ENCODE measurements at places on chromosomes 3 and 15. TPM values are rescaled to one million over a fixed set of nuclear protein-coding genes. Genes with fewer than 3 reads are reported as not detected.

The CCR9 gene
- 8.3 TPM for total RNA-seq

The CPN2 gene
- not detected for total RNA-seq

The SERPINI2 gene
- not detected for total RNA-seq

The HYKK gene
- 0.94 TPM for total RNA-seq

The GMPPB gene
- total RNA-seq = 53.8 TPM

The HDC gene
- total RNA-seq = not detected

The FAM3D gene
- not detected for total RNA-seq

The TYRO3 gene
- total RNA-seq = 2.6 TPM

The MORC1 gene
- not detected for total RNA-seq

The MCF2L2 gene
- total RNA-seq = 2.8 TPM

GRCh38 chr3:116835658-116836057 is 126.1 kb downstream of the TUSC7 start:
- no peak for DNase-seq

DNA sequence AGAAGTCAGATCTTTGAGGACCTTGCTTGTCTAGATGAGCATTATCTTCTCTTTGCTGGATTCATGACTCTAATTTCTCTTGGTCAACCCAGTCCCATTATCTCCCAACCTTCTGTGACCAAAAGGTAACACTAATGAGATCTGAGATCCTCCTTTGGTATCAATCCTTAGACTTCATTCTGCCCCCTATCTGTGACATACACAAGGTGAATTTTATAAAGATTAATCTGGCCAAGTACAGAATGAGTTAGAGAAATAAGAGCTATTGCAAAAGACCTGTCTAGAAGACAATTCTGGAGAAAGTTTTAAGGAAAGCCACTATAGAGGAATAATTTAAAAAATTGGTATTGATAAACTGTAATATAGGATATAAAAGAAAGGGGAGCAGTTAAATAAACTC is 113.8 kb upstream of the KCNMB2 start:
- DNase-seq = no peak

DNA sequence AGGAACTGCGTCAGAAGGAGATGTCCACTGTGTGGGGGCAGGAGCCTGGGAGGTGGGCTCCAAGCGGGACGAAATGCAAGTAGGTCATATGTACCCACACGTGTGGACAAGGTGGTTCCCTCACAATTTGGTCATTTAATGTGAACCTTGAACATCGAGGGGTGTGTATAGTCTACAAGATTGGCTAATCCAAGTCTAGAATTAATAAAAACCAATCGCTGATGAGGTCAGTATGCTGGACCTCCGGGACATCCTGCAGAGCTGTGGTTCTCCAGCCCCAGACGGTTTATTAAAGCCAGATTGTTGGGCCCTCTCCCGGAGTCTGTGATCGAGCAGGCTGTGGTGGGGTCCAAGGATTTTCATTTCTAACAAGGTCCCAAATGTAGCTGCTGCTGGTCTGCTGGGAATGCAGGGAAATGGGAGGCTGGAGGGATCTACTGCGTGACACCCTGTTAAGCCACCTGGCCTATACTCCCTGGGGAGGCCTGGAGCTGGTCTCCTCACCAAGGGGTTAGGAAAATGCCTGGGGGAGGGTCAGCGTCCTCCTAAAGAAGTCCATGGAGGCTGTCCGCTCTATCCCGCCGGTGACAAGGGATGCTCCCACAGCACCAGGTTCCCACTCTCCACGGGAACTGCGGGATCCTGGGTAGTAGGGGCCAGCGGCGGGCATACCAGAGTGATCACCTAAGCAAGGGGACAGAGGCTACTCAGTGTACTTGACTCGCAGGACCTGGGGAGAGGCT is 25.1 kb downstream of the PCSK6 start:
- DNase-seq = no peak

- no peak for DNase-seq
Measured at GRCh38 chr3:110343376-110343775, 728.2 kb upstream of the NECTIN3 start.

GRCh38 chr15:66498501-66499386 is 1.2 kb upstream of the SNAPC5 start:
- DNase-seq = peak; percentile 54

- DNase-seq = no peak
Measured at GRCh38 chr3:194718079-194718478, 32.4 kb downstream of the FAM43A start.

- no peak for DNase-seq
Measured at GRCh38 chr3:35295906-35296305, 343.4 kb upstream of the ARPP21 start.

DNA sequence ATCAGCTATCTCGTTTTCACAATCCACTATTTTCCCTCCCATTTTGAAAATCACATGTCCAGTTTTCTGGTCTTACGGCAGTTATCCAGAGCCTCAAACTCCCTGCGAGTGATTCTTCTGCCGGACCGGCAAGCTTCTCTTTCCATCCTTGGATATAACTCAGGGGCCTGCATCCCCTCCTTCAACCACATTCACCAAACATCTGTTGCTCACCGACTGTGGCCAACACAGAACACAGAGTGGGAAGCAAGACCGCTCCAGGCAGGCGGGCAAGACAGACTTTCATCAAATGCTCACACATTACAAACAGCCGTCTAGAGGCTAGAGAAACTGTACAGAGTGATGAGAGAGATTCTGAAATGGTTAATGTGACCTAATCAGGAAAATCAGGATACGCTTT is 7.6 kb upstream of the SLC12A8 start:
- DNase-seq = no peak

GRCh38 chr3:16510620-16511319 is 2.7 kb downstream of the RFTN1 start:
- DNase-seq = no peak

DNA sequence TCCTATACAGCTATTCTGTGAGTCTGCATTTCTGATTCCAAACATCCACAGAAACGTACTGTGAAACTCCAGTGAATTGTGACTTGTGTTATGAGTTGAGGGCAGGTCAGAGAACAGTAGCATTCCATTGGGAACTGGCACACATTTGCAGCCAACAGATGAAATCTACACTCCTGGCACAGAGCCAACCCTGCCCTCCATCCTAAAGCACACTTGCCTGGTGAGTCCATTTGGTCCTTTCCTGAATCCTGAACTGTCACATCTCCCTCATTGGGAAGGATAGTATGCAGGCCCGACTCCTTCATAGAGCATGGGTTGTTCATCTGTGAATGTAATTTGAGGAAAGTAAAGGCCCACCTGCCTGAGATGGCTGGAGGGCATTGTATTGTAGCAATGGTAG is 314.3 kb upstream of the RASGRP1 start:
- no peak for DNase-seq

DNA sequence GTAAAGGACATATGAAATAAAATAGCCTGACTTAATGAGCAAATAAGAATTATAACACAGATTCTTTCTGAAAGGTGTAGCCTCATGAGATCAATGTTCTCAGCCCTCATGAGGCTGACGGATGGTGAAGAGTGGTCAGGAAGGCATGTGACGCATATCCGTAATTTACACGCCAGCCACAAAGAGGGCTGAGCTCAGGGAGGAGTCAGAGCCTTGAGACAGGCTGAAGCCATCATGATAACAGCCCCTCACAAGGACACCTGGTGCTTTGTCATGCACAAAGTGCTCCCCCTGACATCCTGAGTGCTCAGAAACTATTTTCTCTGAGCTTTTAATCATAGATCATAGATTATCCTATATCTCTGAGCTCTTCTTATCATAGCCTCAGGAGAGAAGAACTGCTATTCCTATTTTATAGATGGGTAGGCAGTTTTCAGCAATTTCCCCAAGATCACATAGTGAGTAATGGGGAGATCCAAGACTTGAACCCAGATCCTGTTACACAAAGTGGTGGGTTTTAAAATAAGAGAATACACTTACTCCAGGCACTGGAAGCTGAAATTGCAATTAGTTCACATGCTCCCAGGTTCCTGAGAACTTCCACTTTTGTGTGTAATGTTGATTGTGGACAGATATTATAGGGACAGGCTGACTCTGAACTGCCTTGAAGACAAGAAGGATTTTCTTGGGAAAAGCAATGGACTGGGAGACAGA is 267.1 kb downstream of the RPLP1 start:
- DNase-seq = peak; percentile 59

- no peak for DNase-seq
Measured at GRCh38 chr3:9183811-9184460, 65.5 kb downstream of the SRGAP3 start.

DNA sequence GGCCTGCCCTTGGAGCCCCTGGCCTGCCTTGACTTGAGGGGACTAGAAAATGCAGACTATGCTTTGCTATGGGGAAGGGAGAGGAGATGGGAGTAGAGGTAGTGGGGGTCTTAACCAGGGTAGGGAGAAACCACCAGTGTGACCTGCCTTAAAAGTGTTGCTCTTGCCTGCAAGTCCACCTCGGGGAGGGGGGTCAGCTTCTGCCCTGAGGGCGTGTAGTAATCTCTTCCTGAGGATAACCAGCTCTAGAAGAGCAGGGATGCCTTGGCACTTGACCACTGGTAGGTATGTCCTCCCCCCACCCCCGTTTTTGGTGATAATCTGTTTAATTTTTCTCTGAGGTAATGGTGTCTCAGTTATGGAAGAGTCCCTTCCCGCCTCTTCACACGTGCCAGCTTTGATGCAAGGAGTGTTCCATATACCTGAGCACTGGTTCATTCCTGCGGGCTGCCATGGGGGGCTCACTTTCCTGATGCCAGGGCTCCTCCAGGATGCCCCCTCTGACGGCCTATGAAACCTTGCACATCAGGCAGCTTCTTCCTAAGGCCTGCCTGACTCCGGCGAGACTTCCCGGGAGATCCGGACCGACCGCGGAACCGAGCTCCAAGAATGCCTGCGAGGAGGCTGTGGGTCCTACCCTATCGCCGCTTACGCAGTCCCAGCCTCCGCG is 780 bp upstream of the P4HTM start:
- no peak for DNase-seq

GRCh38 chr3:103057003-103057402 is 622.2 kb downstream of the ZPLD1 start:
- DNase-seq = no peak

DNA sequence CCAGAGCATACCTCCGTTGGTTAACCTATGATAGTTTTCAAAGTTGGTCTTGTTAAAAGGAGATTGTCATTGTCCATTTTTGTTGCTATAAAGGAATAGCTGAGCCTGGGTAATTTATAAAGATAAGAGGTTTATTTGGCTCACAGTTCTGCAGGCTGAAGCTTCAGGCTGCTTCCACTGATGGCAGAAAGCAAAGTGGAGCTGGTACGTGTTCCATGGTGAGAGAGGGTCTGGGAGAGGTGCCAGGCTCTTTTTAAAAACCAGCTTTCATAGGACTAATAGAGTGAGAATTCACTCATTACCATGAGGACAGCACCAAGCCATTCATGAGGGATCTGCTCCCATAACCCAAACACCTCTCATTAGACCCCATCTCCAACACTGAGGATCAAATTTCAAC is 107.3 kb downstream of the SLMAP start:
- DNase-seq = no peak

GRCh38 chr3:132564070-132564465 is 33.0 kb upstream of the ACKR4 start:
- DNase-seq = no peak

DNA sequence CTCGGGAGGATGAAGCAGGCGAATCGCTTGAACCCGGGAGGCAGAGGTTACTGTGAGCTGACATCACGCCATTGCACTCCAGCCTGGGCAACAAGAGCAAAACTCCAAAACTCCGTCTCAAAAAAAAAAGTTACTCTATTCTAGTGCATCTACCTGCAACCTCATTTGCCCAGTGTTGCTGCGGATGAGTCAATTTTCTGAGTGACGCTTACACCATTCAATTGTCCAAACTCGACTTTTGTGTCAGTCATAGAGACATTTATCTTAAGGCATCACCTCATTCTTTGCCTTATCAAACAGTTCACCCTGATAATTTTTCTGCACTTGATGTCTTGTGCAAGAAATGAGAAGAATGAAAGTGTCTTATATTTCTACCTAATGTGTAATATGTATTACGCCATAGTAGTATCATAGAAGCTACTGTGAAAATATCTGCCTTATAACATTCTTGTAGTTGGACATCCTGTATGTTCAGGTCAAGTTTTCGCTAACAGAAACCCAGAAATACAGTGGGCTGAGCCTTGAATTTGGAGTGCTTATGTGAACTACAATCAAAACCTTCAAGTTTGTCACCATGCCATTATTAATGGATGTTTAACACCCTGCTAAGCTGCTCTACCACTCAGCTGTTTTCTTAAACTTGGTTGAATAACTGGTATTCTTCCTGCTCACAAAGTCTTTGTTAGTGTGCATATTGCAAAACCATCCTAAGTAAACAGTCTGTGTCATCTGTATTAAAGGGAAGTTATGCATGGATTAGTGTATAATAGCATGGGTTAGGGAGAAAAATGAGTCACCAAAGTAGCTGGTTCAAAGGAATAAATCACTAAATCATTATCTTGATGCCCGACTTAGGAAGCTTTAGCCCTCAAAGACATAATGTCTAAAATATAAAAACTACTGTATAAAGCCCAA is 531.0 kb upstream of the NR2F2 start:
- DNase-seq = no peak

DNA sequence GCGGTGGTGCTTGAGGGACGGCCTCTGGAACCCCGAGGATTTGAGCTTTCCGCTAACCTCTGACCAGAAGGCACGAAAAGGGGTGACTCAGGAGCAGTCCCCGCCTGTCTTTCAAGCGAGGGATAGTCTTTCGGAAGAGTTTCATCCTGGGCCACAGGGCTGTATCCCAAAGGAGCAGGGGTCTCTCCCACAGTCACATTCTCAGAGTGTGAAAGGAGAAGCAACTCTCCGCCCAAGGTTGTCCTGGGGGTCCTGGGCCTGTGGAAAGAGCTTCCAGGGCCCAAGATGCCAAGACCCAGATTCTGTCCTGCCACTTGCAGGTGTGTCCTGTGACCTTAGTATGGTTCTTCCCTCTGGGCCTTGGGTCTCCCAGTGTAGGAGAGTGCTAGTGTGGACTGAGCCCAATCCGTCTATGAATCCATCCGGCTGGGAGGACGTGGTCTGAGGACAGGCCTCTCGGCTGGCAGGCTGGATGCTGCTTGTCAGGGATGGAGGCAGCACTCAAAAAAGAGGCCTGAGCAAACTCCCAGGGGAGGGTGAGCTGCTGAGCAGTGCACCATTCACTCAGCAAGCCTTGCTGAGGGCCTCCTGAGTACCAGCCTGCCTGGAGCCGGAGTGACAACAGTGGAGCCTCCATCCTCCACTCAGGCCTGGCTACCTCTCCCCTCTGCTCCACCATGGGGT is 1.6 kb upstream of the DUSP7 start:
- DNase-seq = no peak

- DNase-seq = no peak
Measured at GRCh38 chr3:171846597-171846996, 3.4 kb downstream of the TMEM212 start.

- DNase-seq = no peak
Measured at GRCh38 chr15:47588958-47589357, 128.3 kb upstream of the SEMA6D start.

GRCh38 chr3:168973206-168973605 is 690.3 kb downstream of the MECOM start:
- no peak for DNase-seq

- DNase-seq = no peak
Measured at GRCh38 chr3:172577987-172578570, 54.8 kb upstream of the TNFSF10 start.
